ENCODE measurements at places on chromosomes 2 and 18.

DNA sequence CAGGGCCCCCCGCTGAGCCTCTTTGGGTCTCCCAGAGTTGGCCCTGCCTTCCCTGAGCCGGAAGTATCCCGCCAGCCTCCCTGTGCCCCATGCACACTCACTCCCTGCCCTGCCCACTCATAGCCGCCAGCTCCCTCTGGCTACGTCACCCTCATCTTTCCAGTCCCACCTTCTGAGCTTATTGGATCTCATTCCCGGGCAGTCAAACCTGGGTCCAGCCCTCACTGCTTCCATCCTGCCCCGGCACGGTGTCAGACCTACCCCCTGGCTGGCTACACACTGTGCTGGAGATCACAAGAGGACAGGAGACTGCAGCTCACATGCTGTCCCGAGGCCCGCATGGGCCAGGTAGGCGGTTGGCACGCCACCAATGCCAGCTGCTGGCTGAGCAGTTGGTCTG lies 147.2 kb downstream of the ASB1 start:
- no peak for DNase-seq

GRCh38 chr2:47719099-47719498 lies 63.8 kb upstream of the MSH6 start:
- DNase-seq: no peak

GRCh38 chr2:37600735-37601134 lies 70.7 kb downstream of the CDC42EP3 start:
- no peak for DNase-seq

DNA sequence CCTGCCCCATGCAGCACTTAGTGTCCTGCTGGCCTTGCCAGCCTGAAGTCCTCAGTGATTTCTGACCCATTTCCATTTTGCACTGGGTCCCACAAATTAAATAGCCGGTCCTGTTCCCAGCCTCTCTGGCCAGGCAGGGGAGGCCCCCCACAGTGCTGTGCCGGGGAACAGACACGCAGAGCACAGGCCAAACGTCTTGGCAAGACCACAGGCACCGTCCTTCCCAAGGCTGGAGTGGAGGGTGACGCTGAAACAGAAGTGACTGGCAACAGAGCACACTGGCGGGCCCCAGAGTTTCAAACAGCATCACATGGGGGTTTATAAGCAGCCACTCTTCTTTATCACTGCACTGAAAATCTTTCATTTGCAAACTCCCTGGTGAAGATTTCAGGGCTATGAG lies 52.2 kb downstream of the EDAR start:
- DNase-seq: no peak

- peak; percentile 40 for DNase-seq
These were observed 697 bp downstream of the LGALSL start for GRCh38 chr2:64454386-64455332.

- no peak for DNase-seq
These were observed 22.4 kb downstream of the PTPN2 start for GRCh38 chr18:12861637-12862036.

- no peak for DNase-seq
These were observed 31.5 kb downstream of the KIF1A start for GRCh38 chr2:240788482-240788881.

Measured in trophoblast cell (in vitro differentiated cells and primary cell).